Stimulated activated CD4-positive, alpha-beta T cell treated with anti-CD3 and anti-CD28 coated beads, Interleukin-1b, Interleukin-23, amount 100 ng/mL, for 1 hour (primary cell): ENCODE measurements at places on chromosomes 13 and 19.

DNA sequence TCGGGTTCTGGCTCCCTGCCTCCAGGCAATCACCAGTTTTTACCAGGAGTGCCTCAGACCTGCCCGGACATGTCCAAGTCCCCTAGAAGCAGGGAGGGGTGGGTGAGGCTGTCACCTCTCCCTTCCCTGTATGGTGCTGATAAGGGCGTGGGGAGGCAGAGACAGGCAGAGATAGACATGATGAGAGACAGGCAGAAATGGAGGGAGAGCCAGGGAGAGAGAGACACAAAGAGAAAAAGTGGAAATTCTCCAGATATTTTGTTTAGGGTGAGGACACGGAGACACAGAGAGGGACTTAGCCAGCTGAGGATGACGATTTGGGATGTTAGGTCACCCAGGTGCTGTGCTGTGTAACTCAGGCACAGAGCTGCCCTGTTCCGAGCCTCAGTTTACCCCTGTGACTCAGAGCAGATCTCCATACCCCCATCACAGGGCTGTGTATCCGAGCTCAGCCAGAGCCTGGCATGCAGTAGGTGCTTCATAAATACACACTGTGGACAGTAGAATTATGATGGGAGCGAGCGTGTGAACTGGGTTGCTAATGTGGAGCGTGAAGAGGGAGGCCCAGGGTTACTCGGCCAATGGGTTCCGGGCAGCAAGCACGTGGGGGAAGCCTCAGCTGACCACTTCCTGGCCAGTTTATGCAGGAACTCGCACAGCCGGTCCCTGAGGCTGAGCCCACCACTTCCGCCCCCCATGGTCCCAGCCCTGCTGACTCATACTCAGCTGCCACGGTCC, 11.9 kb upstream of the GDF15 start:
- DNase-seq, result no peak

DNA sequence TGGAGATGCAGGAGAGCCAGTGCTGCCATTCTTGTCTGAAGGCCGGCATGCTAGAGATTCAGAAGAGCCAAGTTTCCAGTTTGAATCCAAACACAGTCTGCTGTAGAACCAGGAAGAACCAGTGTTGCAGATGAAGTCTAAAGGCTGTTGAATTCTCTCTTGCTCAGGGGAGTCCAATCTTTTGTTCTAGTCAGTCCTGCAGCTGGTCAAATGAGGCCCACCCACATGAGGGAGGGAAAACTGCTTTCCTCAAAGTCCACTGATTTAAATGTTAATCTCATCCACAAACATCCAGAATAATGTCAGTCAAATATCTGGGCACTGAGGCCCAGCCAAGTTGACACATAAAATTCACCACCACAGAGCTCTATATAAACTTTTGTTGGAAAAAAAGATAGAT, 136.6 kb downstream of the FRY start:
- no peak for DNase-seq

DNA sequence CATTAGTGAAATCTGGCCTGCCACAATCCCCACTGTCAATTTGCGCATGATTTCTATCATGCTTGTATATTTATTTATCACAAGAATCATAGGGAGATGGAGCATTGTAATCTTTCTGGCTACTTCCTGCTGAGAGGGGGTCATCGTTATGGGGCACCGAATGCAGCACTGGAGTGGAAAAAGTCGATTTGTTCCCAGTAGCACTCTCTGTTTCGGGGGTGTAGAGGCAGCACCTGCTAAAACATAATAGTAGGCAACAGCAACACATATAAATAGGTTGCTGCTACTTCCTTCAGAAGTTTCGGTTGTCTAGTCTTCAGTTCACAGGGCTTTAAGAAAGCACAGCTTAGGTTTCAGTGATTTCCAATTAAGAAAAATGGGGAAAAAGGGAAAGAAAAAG, 23.4 kb upstream of the CEACAM21 start:
- DNase-seq, result no peak

- DNase-seq, result no peak
Observed at GRCh38 chr19:56294549-56294948, 20.1 kb downstream of the ZSCAN5A start.

DNA sequence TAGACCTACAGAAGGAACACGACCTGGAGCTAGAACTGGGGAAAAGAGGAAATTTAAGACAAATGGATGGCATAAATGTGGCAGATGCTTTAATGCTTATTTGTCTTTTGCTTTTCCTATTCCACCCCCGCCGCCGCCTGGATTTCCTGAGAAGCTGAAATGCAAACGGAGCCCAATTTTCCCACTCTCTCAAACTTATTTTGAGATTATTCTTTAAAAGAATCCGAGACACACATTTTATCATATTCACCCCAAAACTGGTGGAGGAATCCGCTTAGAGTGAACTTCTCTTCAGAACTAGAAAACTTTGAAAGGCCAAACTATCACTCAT, 5.8 kb downstream of the POU4F1 start:
- DNase-seq, result no peak

DNA sequence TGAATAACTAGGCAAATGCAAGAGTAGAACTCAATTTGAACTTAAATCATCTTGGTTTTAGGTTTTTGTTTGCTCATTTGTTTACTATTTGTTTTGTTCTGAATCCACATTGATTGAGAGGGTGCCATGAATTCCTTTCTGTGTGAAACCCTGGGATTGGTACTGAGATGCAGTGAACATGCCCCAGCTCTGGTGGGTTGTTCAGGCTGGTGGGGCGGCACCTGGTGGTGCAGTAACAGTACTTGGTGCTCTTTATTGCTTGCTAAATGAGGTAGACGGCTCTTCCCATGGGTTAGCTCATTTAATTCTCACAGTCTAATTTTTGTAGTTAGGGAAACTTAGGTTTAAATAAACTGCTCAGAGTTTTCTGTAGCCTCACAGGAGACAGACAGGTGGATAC, 48.4 kb downstream of the WASF3 start:
- DNase-seq, result no peak

DNA sequence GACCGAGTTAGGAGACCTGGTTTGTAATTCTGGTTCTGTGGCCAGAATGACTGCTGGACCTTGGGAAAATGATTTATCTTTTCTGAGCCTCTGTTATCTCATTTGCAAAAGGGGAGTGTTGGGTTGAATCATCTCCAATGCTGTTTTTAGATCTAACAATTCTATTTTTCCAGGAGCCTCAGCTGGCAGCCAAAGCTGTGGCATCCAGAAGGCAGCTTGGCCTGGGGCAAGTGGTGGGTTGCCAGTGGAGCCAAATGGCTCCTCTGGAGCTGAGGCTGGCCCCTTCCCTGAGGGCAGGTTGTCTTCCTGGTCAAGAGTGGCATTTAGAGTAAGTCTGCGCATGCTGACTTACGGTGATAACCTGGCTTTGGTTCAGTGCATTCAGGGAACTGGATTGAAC, 21.3 kb downstream of the B3GLCT start:
- no peak for DNase-seq

GRCh38 chr19:33193865-33194362, at the start of gene LRP3:
Gene LRP3, plus strand, starts transcription at chr19:33194330. Its CDS starts 456 bp downstream, at chr19:33194786.
- DNase-seq, result no peak

DNA sequence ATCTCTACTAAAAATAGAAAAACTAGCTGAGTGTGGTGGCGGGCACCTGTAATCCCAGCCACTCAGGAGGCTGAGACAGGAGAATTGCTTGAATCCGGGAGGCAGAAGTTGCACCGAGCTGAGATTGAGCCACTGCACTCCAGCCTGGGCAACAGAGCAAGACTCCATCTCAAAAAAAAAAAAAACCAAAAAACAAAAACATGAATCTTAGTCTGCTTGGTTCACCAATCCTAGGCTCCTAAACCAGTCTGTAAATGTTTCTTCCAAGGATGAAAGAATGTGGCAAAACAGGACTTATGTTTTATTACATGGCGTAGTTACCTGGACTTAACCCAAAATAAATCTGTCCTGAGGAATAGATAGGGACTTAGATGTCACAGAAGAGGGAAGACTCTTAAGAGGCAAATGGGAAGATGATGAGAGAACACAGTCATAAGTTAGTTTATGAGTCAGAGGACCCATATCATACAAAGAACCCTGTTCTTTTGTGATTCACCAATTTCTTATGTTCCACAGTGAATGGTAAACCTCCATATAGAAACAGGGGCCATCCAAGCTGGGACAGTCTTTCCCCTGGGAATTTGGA, 6.9 kb upstream of the FBXL3 start:
- no peak for DNase-seq

DNA sequence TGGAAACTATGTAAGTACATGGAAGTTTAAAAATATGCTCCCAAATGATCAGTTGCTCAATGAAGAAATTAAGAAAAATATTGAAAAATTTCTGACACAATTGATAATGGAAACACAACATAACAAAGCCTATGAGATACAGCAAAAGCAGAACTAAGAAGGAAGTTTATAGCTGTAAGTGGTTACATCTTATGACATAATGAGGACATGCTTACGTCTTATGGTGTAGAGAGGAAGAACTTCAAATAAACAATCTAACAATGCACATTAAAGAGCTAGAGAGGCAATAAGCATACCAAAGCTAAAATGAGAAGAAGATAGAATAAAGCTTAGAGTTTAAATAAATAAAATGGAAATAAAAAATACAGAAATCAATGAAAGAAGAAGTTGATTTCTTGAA, 50.0 kb upstream of the CEACAM21 start:
- no peak for DNase-seq

DNA sequence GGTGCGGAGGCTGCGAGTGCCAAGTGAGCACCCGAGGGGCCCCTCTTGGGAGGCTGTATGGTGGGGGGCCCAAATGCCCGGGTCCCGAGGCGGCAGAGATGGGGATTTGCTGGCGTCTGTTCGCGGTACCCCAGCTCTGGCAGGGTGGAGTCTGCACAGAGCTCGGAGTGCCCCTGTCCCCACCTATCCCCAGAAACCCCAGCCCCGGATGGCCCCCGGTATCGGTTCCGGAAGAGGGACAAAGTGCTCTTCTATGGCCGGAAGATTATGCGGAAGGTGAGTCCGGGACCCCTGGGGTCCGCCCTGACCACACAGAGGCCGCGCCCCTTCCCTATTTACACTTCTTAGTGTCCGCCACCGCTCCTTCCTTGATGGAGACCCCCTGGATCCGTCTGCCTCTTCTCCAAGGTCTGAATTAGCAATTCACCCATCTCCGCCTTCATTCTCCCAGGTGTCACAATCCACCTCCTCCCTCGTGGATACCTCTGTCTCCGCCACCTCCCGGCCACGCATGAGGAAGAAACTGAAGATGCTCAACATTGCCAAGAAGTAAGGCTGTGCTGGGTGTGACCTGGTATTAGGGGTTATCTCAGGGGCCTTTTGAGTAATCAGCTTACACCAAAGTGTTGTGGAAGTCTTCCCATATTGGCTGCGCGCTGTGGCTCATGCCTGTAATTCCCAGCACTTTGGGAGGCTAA, 630 bp downstream of the PNPLA6 start:
- DNase-seq, result no peak
